ENCODE measurements at places on chromosomes 6 and 20. TPM values are rescaled to one million over a fixed set of nuclear protein-coding genes. Genes with fewer than 3 reads are reported as not detected.

DNA sequence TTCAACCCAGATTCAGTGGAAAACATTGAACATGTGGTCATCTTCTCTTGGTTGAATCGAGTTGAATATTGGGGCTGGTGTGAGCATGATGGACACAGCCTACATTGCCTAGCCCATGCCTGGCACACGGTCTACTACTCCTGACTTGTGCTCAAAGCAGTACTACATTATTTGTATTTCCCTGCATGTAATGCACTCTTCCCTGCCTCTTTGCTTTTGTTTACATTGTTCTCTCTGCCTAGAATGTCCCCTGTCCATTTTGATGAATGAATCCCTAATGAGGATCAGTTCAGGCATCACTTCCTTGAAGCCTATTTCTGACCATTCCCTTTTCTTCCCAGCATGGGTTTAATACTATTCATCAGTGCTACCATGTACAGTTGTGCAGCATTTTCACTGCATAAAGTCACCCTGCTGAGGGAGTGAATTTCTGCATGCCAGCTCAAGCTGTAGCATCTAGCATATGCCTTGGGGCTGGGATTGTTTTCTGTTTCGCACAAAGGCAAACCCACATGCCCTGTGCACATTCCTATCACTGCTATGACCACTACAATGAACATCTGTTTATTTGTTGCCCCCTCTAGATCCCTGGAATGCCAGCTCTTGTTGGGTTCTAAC lies 75.3 kb upstream of the CCN6 start:
- H3K4me3 ChIP-seq, result no peak overlapping the region
- peaks cover 12% of the 10 kb centered on the region for H3K4me1 ChIP-seq
- H3K36me3 ChIP-seq, result no peaks in the 10 kb centered on the region
- no peak for DNase-seq

The SAMD5 gene
- total RNA-seq, result 1.0 TPM

The BPIFA1 gene
- total RNA-seq, result not detected

DNA sequence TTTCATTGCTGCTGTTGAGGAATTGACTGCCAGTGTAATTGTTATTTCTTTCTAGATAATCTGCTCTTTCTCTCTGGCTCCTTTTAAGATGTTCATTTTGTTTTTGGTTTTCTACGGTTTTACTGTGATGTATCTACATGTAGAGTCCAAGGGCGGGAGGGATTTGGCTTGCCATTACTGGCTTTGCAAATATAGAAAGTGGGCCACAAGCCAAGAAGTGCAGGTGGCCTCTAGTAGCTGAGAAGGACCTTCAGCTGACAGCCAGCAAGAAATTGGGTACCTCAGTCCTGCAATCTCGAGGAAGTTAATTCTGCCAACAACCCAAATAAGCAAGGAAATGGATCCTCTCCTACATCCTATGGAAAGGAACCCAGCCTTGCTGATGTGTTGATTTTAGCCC lies 42.8 kb upstream of the GLP1R start:
- peaks cover 31% of the 10 kb centered on the region for H3K27me3 ChIP-seq
- no peaks in the 10 kb centered on the region for H3K4me1 ChIP-seq
- no peaks in the 10 kb centered on the region for H3K36me3 ChIP-seq
- no peak overlapping the region for H3K4me3 ChIP-seq

DNA sequence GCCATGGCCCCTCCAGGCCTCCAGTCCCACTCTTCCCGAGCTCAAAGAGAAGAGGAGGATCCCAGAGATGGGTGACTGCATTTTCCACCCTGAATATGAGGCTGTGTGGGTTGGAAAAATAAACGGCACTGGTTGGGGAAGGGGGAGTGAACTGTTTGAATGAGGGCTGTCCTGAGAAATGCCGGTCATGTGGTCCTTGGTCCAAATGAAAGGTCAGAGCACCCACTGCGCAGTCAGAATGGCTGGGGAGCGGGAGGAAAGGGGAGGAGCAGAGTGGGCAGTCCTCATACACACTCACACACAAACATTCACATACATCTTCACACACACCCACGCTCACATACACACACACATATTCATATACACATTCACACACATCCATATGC lies 83.1 kb downstream of the MRPL14 start:
- H3K27me3 ChIP-seq, result no peaks in the 10 kb centered on the region
- no peak overlapping the region for H3K4me3 ChIP-seq
- no peaks in the 10 kb centered on the region for H3K36me3 ChIP-seq
- H3K27ac ChIP-seq, result no peak overlapping the region
- H3K4me1 ChIP-seq, result peaks cover 55% of the 10 kb centered on the region

DNA sequence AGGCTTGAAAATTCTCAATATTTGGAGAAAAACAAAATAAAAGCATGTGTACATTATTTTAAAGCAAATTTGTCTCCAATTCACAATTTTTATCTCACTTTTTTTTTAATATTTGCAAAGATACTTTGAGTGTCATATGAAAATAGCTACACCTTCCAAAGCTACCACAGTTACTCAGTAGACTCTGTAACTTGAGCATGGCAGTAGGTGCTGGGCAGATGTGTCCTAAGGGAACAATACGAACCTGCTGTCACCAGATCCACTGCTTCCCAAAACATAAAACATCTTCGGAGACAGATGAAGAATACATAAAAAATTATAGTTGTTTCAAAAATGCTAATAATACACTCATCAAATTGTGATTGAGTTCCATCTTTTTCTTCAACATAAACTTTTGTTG lies 10.6 kb downstream of the WDR27 start:
- no peaks in the 10 kb centered on the region for H3K27me3 ChIP-seq
- no peak overlapping the region for H3K27ac ChIP-seq
- DNase-seq, result no peak
- H3K4me3 ChIP-seq, result no peak overlapping the region
- H3K4me1 ChIP-seq, result no peaks in the 10 kb centered on the region

DNA sequence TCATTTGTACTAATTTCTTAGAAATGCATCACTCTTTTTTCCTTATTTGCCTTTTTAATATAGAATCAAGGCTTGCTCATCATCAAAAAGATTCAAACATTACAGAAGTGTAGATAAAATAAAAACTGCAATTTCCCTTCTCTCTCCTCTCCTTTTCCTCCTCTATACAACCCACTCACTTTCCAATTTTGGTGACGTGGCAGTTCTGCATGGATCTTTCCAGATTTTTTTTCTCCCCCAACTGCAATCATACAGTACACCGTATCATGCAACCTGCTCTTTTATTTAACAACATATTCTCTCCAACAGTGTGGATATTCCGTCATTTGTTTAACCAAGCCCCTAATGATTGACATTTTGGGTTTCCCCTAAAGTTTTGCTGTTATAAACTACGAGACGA lies 140.5 kb downstream of the BFSP1 start:
- H3K27me3 ChIP-seq, result no peaks in the 10 kb centered on the region
- H3K4me1 ChIP-seq, result no peaks in the 10 kb centered on the region
- H3K27ac ChIP-seq, result no peak overlapping the region
- H3K4me3 ChIP-seq, result no peak overlapping the region
- no peak for DNase-seq
- H3K36me3 ChIP-seq, result no peaks in the 10 kb centered on the region

DNA sequence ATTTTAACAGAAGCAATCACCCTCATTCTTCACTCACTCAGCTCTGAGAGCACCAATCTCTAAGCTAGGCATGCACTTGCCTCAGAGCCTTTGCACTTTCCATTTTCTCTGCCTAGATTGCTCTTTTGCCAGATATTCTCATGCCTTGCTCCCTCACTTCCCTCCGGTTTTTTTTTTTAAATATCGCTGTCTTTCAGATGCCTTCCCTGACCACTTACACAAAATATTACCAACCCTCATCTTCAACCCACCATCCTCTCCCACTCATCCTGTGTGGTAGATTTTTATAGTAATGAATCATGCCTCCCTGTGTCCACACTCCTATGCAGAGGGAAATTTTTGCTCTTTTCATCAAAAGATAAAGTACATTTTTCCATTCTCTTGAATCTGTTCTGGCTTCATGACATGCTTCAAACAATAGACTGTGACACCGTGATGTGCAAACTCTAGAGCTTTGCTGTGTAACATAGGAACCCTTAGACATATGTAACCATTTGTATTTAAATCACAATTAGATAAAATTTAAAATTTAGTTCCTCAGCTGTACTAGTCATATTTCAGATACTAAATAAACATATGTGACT lies 437.1 kb downstream of the UTRN start:
- H3K4me1 ChIP-seq, result peaks cover 5% of the 10 kb centered on the region
- H3K27ac ChIP-seq, result no peak overlapping the region
- H3K36me3 ChIP-seq, result no peaks in the 10 kb centered on the region
- no peak overlapping the region for H3K4me3 ChIP-seq
- no peaks in the 10 kb centered on the region for H3K27me3 ChIP-seq

The SMPDL3A gene
- 82.5 TPM for total RNA-seq

DNA sequence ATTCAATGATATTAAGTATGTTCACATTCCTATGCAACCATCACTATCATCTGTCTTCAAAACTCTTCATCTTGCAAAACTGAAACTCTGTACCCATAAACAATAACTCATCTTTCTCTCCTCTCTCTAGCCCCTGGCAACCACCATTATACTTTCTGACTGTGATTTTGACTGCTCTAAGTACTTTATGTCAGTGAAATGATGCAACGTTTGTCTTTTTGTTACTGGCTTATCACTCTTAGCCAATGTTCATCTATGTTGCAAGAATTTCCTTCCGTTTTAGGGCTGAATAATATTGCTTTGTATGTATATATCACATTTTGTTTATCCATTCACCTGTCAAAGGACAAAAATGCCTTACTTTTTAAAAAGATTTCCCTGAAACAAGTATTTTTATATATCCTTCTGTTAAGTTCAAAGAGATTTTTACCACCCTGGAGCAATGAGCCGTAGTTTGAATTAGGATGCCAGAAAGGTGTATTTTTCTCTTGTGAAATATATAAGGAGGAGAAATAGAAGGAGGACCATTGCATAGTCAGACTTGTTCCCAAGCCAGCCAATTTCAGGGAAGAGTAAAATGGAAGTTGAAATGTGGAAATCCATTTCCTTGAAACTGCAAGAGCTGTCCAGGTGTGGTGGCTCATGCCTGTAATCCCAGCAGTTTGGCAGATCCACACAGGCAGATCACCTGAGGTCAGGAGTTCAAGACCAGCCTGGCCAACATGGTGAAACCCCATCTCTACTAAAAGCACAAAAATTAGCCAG lies 4.0 kb upstream of the CGAS start:
- peaks cover 10% of the 10 kb centered on the region for H3K4me1 ChIP-seq
- no peak for DNase-seq
- H3K4me3 ChIP-seq, result no peak overlapping the region
- H3K27ac ChIP-seq, result no peak overlapping the region
- no peaks in the 10 kb centered on the region for H3K36me3 ChIP-seq

DNA sequence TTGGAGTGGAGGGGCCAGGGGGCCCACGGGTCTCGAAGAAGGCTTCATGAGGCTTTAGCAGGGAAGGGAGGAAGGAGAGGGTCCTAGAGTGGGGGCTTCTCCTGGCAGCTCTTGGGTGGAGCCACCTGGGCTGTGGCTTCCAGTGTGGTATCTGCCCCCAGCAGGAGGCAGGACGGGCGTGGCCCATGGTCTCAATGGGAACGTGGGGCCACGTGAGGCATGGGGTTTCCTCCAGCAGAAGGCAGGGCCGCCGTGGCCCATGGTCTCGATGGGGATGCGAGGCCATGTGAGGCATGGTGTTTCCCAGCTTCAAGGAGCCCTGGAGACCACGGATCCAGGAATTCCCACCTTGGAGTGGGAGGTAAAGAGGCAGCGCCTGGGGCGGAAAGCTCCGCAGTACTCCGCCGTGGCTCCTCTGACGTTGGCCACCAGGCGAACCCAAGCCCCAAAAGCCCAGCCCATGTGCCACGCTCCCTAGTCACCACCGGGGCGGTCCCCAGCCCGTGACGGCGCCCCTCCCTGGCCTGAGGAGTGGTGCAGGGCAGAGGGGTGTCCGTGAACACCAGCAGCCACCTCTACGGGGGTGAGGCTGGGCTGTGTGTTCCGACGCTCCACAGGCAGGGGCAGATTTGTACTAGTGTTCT lies 62.0 kb upstream of the GATA5 start:
- H3K4me1 ChIP-seq, result peaks cover 9% of the 10 kb centered on the region
- no peaks in the 10 kb centered on the region for H3K36me3 ChIP-seq
- DNase-seq, result no peak
- H3K27me3 ChIP-seq, result peaks cover 89% of the 10 kb centered on the region
- H3K27ac ChIP-seq, result no peak overlapping the region

All from suprapubic skin (tissue), 4 donors.